Germinal center (tissue), 1 donor: ENCODE measurements at places on chromosomes 6 and 20.
A peak's percentile ranks its signal among the peaks of the same experiment; 100 is the strongest.

GRCh38 chr6:2861060-2861821 lies 19.6 kb upstream of the SERPINB1 start:
- DNase-seq = no peak

DNA sequence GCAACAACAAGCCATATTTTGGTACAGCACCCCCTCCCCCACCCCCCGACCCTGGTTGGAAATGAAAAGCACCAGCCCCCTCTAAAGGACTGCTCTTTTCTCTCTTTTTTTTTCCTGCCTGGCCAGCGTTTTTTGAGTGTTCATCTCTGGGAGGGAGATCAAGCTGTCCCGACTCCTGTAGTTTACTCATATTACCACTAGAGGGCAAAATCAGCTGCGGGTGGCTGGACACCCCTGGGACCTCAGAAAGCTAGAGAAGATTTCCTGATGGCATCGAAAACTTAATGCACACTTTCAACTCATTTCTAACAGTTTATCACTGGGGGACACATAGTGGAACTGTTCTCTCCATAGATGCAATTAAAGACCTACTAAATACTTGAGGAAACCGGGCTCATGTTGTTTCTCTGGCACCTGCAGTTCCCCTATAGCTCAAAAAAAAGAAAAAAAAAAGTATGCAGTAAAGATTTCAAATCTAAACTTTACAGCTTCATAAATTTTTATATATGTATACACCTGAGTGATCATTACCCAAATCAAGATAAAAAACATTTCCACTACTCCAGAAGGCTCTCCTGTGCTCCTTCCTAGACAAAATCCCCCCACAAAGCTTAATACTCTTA lies 24.4 kb downstream of the CNBD2 start:
- DNase-seq = peak; percentile 83

- DNase-seq = no peak
Observed at GRCh38 chr20:34108616-34109174, 3.3 kb downstream of the EIF2S2 start.

DNA sequence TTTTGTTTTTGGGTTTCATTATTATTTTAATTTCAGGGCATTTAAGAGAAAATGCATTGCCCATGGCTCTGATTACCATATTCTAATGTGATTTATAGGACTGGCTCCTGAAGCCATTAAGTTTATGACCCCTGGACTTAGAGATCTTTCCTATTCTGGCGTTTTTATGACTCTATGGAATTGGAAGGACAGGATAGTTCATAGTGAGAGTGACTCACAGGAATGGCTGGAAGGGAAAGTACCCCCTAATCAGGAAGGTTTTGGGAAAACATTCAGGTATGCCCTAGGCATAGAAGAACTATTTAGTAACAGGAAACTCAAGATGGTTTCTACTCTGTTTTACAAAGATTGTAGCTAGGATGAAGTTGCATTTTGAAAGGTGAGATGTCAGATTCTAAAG lies 108.6 kb upstream of the SLC2A12 start:
- no peak for DNase-seq

- no peak for DNase-seq
Observed at GRCh38 chr20:58695895-58696375, 3.3 kb downstream of the NPEPL1 start.

DNA sequence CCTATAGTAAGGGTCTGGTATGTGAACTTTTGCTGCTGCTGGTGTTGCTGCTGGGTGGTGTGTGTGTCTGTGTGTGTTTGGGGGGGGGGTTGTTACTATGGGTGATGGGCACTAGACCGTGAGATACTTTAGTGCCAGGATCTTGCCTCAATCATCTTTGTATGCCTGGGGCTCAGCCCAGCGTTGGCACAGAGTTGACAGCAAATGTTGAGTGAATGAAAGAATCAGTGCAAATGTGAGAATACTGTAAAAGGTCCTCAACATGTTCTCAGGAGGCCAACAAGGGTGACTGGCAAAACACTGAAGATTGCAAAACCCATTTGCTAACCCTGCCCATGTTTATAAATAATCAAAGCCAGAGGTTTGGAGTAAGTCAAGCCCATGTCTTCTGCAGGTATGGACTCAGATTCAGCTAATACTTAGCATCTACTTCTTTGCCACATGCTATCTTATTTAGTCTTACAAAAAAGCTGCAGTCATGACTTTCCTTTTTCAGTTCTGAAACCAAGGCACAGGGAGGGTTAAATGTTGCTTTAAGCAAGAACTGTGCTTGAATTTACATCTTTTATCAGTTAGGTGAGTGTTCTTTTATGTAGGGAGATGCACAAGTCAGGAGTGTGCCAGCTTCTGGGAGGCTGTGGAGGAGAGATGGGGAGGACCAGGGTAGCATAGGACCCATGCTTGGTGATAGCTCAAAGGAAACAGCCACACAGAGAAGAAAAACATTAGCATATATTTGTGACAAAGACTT lies 125.3 kb upstream of the SPACA1 start:
- no peak for DNase-seq

DNA sequence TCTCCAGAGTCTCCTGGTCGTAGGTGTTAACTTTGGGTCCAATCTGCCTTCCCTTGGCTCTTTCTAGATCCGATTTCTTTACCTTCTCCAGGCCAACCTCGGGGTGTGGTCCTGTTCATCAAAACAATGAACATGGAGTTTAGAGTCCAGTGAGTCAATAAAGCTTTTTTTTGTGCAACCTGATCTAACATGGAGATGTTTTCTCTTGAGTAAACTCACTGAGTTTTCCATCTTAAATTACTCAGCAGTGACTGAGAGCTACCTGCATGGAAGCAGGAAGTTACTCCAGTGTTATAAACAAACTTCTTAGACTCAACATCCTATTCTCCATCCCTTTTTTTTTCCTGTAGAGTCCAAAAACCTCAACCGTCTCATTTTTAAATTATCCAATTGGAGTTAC lies 14.9 kb upstream of the SLC22A1 start:
- DNase-seq = no peak

GRCh38 chr6:109298605-109299264 lies 83.5 kb downstream of the CD164 start:
- no peak for DNase-seq

DNA sequence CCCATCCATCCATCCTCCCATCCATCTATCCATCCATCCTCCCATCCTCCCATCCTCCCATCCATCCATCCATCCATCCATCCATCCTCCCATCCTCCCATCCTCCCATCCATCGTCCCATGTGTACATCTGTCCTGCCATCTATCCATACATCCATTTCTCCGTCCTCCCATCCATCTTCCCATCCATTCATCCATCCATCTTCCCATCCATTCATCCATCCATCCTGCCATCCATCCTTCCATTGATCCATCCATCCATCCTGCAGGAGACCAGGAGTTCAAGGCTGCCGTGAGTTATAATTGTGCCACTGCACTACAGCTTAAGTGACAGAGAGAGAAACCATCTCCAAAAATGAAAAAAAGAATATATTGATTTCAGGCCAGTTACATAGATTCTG lies 356.5 kb downstream of the CDH26 start:
- no peak for DNase-seq

- no peak for DNase-seq
Observed at GRCh38 chr6:43943781-43944250, 173.8 kb downstream of the VEGFA start.

DNA sequence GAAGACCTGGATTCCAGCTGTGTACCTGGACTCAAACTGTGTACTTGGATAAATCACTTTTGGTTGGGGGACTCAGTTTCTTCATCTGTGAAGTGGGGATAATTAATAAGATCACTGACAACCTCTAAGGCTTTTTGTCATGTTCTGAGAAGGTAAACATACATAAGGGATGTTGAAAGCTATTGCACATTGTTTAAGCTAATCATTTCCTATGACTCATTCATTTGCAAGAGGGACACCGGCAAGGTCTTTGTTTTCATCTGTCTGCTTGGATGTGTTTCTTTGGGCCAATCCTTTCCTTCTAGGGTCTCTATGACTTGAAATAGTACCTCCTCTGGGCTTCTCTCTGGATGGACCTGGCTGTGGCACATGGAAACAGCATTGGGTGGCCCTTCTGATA lies 6.8 kb downstream of the PROKR2 start:
- DNase-seq = no peak

DNA sequence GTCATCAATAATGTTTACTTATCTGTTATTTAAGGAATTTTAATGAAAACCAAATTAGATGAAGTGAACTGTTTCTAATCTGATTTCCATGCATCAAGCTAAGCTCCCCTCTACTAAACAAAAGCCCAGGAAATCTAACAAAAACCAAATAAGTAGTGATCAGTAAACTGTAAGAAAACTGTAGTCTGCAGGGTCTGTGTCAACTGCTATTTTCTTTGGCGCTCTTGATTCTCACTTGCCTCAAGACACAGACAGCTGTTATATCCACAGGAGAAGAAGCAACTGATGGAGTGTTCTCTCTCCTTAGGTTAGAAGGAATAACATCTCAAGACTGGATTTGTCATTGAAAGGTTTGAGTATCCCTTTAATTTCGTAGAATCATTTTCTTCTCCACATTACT lies 293.5 kb downstream of the PHF3 start:
- no peak for DNase-seq

GRCh38 chr20:24034820-24035219 lies 46.2 kb upstream of the GGTLC1 start:
- DNase-seq = no peak

- DNase-seq = peak; percentile 1
Observed at GRCh38 chr20:33676652-33677645, 2.7 kb upstream of the NECAB3 start.

DNA sequence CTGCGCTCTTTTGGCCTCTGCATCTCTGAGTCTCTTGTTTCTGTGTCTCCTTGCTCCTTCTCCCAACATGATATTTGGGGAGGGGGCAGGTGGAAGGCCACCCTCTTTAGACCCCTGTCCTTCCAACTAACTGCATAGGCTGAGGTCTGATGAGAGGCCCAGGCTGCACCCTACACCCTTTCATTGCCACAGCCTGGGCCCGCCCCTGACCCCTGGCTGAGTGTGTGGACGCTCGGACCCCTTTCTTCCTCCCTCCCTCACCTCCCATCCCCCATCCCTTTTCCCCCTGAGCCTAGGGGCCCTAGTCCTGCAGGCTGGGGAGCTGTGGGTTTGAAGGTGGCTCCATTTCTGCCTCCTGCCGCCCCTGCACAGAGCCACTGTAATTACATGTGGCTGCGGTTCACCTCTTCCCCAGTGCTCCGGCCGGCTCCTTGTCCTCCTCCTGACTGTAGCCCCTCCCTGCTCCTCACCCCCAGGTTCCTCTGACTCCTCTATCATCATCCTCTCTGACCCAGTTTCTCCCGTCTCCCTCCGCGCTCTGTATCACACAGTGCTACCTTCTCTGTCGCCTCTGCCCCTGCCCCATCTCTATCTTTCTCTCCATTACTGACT lies 6.8 kb downstream of the MDFI start:
- DNase-seq = no peak

DNA sequence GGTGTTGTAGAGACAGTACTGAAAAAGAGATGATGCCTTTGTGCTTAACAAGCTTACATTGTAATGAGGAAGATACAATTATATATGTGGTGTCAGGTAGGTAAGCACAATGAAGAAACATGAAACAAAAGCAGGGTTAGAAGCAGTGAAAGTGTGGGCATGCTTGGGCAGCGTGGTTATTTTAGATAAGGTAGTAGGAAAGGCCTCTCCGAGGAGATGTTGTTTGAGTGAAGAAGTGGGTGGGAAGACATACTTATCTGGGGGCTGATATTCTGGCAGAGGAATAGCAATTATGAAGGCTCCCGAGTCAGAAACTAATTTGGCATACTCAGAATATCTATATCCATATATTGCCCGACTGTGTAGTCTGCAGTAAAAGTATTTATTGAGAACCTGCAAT lies 4.7 kb downstream of the CDKAL1 start:
- DNase-seq = no peak

DNA sequence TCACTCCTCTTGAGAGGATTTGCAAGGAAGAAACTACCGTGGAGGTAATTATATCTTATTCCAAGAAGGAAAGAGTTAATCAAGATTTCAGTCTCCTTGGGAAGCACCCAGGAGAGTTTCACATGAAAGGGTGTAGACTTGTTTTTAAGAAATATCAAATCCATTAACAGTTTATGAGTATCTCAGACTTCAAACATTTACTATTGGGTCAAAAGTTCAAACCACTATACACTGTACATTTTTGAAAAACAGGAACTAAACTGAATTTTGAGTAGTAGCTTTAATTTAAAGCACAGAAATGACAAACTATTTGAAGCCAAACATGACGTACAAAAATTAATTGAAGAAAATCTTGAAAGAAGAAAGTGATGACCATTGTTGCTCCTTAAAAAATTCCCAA lies 164.0 kb downstream of the FOXC1 start:
- DNase-seq = no peak

GRCh38 chr20:59101961-59102360 lies 59.4 kb upstream of the PRELID3B start:
- no peak for DNase-seq
